ENCODE measurements at places on chromosomes 5 and 9.

DNA sequence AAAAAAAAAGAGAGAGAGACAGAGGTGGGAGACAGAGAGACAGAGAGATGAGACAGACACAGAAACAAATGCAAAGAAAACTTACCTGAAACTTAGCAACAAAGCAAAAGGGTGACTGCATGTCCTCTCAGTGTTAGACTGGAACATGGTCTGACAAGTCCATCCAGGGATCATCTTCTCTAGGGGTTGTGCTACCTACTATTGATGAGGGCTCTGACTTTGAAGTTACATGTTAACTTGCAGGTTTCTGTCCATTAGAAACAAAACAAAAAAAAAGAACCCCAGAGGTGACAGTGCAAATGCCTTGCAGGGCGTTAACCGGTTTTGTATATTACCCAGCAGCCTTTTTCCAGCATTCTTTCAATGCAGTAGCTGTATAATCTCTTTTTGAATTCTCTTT is 13.6 kb upstream of the SPARC start:
- DNase-seq: no peak

- no peak for DNase-seq
Observed at GRCh38 chr9:133959171-133959570, 33.0 kb downstream of the VAV2 start.

DNA sequence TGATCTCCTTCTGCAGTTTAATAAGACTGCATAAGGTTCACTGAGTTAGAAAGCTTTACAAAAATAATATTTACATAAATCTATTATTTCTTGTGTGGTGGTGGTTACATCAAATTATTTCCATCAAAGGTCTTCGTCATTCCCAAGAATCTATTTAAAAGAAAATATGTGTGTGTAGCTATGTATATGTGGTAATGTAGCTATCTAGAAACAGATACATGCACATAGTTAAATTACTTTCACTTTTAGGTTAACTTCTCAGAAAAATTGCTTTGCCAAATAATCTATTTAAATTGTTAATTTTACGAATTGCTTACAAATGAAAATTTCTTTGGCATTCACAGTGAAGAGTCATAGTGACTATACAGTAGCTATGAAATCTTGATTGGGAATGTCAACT is 633.2 kb downstream of the DMRTA1 start:
- DNase-seq: no peak

DNA sequence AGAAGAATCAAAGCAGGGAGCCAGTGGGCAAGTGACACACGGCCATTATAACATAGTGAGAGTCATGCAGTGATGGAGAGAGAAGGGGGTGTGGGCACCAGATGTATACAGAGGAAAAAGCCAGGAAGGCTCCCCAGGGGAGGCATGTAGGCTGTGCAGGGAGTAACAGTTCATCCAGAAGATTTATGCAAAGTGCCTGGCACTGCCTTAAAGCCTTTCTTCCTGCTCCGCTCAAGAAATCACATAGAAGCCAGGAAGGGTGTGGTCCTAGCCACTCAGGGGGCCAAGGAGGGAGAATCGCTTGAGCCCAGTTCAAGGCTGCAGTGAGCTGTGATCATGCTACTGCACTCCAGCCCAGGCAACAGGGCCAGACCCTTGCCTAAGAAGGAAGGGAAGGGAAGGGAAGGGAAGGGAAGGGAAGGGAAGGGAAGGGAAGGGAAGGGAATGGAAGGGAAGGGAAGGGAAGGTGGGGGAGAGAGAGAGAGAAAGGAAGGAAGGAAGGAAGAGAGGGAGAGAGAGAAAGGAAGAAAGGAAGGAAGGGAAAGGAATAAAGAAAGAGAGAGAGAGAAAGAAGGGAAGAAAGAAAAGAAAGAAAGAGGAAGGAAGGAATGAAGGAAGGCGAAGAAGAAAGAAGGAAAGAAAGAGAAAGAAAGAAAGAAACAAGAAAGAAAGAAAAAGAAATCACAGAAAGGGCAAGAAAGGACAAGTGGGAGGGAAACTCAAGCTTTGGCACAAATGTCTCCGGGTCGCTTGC is 89.8 kb downstream of the LHX2 start:
- DNase-seq: no peak

GRCh38 chr9:15831384-15831783 is 278.5 kb downstream of the CCDC171 start:
- no peak for DNase-seq

DNA sequence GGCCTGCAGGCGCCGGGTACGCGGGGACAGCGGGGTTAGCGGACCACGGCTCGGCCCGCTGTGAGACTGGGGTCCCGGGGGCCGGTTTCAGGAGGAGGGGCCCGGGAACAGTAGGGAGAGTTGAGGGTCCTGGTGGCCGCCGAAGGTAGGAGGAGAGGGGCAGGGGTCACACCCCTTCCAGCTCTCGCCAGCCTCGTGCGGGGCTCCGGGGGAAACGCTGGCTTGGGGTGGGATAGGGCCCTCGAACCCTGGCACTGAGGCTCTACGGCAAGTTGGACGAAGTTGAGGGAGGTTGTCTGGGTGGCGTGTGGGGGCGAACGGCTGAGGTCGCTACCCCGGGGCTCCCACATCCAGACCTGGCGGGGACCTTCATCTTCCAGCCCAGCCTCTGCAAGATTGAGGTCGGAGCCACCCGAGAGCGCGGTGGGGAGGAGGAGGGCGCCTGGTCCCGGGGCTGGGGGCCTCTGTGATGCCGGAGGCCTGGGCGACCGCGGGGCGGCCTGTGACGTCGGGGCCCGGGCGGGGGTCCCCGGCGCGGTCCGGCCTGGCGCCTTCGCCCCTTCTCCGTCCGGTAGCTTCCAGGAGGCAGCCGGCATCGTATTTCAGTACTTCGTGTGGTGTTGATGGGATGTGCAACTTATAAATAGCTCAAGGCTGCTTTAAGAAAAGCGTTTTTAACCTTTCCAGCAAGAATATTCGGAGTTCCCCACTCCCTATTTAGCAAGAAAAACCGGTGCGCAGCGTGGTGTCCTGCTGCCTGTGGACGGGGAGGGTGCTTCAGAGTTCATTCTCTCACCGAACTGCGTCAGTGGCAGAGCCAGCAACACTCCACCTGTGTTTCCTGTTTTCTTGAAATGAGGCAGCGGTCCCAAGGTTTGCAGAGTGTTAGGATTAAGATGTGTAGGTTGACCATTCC is 902 bp downstream of the HABP4 start:
- DNase-seq: peak; percentile 52

GRCh38 chr5:180825768-180826525 is 23.3 kb upstream of the MGAT1 start:
- no peak for DNase-seq

- DNase-seq: no peak
Observed at GRCh38 chr9:96331236-96331947, 29.4 kb upstream of the HSD17B3 start.

DNA sequence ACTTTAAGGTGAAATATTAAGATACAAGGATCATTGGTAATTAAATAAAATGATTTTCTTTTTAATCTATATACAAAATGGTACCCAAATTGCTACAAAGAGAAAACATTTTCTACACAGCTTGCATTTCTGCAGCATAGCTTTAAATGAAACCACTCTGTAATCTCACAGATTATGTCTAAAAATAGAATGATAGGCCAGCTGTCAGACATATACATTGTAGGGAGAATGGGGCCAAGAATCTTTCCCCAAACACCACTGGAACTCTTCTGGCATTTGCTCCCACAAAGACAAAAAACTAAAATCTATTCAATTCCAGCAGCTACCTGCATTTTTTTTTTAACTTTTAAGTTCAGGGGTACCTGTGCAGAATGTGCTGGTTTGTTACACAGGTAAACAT is 124.1 kb upstream of the NR5A1 start:
- DNase-seq: no peak

DNA sequence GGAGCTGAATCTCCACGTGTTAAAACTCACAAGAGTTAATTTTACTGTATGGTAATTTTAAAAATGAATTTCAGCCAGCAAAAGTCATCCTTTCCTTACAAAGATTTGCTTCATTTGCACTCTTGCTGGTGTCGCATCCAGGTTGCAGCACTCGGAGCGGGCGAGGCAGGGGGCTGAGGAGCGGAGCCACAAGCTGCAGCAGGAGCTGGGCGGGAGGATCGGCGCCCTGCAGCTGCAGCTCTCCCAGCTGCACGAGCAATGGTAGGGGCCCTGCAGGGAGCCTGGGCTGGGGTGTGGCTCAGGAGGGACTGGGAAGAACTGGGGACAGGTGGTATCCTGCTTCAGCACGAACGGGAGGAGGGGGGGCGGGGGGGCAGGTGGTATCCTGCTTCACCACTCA is 27.1 kb downstream of the HNRNPH1 start:
- no peak for DNase-seq

DNA sequence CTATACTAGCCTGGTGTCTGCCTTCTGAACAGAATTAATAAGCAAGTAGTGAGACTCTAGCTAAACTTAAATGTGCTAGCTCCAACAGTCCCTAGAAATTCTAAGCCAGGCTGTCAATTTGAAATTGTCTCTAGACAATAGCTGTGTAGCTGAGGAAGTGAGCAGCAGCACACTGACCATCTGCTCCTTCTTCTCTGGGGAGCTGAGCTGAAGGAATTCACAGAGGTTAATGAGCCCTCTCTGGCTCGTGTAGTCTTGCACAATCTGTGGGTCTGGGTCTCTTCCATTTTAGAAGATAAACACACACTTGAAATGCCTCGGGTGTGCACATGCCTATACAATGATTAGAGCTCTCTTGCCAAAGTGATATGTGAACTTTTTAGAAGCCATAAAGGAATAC is 63.5 kb upstream of the BARX1 start:
- no peak for DNase-seq

DNA sequence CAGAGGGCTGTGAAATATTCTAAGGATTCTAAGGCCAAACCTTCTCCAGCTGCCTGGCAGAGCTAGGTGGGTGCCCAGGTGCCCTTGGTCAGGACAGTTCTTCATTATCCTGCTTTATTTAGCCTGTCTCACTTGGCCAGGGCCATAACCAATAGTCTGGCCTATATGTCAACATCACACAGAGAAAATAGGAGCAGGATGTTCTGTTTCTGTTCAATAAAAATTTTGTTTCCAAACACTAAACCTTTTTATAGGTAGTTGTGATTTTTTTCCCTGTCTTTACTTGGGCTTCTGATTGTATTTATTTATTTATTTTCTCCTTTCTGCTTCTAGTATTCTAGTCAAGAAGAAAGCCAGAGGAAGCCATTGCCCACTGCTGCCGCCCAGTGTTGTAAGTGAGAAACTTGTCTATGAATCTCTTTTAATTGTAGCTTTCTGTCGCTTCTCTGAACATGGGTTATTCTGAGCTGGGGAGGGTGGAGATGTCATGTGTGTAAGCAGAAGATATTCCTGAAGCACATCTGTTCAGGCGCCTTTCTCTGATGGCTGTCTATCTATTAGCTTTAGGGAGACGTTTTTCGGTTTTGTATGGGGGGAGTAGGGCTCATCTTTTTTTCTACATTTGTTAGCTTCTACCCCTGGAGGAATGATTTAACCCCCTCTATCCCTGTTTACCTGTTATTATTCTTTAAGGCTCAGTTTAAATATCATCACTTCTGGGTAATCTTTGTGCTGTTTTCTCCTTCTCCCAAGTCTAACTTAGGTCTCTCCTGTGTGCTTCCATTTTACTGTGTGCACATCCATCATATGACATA is 97.1 kb downstream of the UNC13B start:
- DNase-seq: peak; percentile 61

GRCh38 chr5:8216921-8217320 is 348.0 kb downstream of the MTRR start:
- no peak for DNase-seq

DNA sequence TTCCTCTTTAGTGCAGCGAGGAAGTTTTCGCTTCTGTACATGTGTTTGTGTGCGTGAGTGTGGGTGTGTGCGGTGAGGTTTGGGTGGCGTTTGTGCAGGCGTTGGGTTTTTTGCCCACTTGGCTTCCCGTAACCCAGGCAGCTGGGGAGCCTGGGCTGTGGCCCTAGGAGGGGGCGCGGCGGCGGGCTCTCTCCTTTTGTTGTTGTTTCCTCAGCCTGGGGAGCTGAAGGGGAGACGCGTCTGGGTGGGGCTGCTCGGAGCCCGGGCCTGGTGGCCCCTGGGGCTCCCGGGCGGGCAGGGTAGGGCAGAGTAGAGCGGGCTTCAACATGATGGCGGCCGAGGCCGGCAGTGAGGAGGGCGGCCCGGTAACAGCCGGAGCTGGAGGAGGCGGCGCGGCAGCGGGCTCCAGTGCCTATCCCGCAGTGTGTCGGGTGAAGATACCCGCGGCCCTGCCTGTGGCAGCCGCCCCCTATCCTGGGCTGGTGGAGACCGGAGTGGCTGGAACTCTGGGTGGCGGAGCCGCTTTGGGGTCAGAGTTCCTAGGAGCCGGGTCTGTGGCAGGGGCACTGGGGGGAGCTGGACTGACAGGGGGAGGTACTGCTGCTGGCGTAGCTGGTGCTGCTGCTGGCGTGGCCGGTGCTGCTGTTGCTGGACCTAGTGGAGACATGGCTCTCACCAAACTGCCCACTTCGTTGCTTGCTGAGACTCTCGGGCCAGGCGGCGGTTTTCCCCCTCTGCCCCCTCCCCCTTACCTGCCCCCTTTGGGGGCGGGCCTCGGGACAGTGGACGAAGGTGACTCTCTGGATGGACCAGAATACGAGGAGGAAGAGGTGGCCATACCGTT is 665 bp downstream of the RASA1 start:
- DNase-seq: peak; percentile 67
